ENCODE measurements at places on chromosomes 12 and 14.

DNA sequence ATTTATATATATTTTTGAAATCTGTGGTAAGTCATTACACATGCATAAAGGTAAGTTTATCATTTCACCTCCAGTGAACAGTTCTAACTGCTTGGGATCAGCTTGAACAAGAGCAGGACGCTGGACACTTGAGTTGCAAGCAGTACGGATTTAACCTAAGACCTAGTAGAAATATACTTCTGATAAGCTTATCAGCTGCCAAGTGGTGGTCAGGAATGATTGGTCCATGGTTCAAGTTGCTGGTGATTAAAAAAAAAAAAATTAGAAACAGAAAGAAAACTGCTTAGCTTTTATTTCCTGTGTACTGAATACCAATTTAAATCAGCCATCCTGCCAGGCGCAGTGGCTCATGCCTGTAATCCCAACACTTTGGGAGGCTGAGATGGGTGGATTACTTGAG is 88.6 kb downstream of the AEBP2 start:
- DNase-seq: no peak

- DNase-seq: no peak
Measured at GRCh38 chr12:47267571-47267970, 187.8 kb upstream of the AMIGO2 start.

GRCh38 chr14:95072310-95072905 is 84.9 kb downstream of the DICER1 start:
- no peak for DNase-seq

GRCh38 chr12:65189028-65189718 is 19.8 kb downstream of the LEMD3 start:
- no peak for DNase-seq

GRCh38 chr14:31207755-31208545 is at the start of gene HECTD1:
Gene HECTD1, minus strand, starts transcription at chr14:31207793. Its CDS starts 1,857 bp downstream, at chr14:31205936.
- DNase-seq: peak; percentile 96

- DNase-seq: no peak
Measured at GRCh38 chr12:132123970-132124765, 20.0 kb downstream of the DDX51 start.

DNA sequence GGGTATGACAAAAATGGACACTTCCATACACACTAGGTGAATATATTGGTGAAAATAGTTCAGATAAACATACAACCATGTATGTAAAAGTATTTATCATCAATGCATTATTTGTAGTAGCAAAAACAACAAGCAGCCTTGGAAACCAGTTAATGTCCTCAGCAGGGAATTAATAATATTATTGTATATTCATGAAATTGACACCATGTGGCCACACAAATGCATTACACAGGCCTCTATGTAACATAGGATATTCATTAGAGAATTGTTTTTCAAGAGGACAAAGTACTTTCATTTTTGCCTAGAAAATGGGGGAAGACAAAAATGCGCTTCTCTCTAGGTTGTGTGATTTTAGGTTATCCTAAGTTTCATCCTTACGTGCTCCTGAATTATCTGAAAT is 24.3 kb downstream of the SPRING1 start:
- DNase-seq: no peak

DNA sequence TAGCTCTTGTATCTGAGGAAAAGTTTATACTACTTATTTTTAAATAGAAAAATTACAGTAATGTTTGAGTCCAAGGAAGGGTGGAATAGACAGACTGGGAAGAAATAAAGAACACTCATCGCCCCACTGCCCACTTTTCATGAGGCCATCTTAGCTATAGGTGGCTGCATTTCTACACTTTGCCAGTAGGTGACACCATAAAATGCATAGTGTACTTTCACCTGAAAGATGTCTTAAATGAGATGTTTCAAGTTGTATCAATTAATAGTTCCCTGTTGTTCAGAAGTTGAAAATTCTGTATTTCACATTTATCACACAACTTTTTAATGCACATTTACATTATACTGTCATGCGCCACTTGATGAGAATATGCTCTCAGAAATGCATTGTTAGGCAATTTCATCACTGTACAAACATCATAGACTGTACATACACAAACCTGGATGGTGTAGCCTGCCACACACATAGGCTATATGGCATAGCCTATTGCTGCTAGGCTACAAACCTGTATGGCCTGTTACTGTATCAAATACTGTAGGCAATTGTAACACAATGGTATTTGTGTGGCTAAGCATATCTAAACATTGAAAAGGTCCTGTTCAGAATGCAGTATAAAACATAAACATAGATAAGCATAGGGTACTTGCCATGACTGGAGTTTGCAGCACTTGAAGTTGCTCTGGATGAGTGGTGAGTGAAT is 27.6 kb downstream of the PMCH start:
- DNase-seq: peak; percentile 74

- no peak for DNase-seq
Measured at GRCh38 chr12:54164387-54165145, 24.2 kb downstream of the SMUG1 start.

DNA sequence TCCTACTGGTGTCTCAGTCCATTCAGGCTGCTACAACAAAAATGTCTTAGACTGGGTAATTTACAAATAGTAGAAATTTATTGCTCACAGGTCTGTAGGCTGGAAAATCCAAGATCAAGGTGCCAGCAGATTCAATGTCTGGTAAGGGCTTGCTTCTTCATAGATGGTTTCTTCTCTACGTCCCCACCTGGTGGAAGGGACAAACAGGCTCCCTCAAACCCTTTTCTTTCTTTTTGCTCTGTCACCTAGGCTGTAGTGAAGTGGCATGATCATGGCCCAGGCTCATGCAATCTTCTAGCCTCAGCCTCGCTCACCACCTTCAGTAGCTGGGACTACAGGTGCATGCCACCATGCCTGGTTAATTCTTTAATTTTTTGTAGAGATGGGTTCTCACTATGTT is 106.8 kb upstream of the RPH3A start:
- no peak for DNase-seq

GRCh38 chr12:43540470-43540869 is 11.5 kb downstream of the ADAMTS20 start:
- DNase-seq: no peak

- DNase-seq: no peak
Measured at GRCh38 chr14:89794096-89794495, 160.4 kb downstream of the EFCAB11 start.

DNA sequence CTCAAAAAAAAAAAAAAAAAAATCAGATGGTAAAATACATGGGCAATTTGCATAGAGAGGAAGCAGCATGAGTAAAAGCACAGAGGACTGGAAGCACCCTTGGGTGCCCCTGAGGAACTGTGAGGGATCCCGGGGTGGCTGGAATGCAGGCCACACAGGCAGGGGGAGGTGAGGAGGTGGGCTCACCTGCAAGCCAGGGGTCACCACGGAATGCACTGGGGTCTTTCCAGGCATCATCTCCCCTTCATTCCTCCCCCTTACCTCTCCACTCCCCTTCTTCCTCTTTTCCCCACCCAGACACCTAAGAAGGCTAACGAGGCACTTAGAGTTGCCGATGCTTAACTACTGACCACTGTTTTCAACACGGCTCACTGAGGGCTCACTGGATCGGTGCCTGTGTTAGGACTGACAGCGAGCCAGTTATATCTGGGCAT is 14.4 kb upstream of the HIP1R start:
- DNase-seq: no peak

DNA sequence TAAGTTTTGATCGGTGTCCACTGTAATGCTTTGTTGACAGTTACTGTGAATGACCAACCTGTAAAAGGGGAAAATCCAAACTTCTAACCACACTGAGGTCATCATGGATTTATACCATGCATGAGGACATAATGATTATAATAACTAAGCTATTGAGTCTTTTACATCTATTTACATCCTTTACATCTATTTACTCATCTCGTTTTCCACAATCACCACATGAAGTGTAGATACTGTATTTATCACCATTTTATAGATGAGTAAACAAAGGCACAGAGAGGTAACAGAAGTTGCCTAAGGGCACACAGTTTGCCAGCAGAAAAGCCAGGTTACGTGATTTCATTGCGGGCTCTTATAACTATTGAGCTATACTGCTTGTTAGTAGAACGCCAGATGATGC is 27.9 kb upstream of the EID3 start:
- no peak for DNase-seq
